ENCODE measurements at places on chromosomes 3 and 15.

DNA sequence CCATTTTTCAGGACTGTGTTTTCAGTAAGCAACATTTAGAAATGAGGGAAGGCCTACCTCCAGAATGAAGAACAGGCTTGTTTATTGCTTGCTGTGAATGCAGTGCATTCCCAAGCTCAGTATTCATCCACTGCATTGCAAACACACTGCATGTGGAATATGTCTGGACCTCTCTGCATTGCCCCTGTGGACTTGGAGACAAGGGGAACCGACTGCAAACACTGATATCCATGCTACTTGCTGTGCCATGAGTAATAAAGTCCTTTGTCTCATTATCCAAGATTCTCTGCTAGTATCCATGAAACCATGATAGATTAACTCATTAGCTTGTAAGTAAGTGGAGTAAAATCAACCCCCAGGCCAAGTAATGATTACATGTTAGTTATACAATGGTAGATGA, 301.2 kb upstream of the NR2E3 start:
- DNase-seq, result no peak

DNA sequence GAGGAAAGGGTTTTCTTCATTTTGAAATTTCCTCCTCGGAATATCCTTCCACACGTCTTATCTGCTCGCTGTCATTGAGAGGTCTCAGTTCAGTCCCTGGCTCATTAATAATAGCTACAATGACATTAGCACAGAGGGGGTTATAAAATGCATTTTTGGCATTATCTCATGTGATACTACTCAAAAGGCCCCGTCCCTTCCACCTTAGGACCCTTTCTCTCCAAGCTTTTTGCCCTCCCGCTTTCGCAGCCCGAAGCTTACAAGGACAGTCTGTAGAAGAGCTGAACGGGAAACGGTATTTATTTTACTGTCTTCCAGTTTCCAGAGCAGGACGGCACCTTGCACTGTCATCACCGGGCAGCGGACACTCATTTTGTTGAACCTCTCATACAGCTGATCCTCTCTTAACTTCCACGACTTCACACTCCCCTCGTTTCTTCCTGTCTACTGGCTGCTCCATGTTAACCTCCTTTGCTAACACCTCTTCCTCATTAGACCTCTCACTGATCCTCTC, 5.6 kb upstream of the PLEKHO2 start:
- no peak for DNase-seq

DNA sequence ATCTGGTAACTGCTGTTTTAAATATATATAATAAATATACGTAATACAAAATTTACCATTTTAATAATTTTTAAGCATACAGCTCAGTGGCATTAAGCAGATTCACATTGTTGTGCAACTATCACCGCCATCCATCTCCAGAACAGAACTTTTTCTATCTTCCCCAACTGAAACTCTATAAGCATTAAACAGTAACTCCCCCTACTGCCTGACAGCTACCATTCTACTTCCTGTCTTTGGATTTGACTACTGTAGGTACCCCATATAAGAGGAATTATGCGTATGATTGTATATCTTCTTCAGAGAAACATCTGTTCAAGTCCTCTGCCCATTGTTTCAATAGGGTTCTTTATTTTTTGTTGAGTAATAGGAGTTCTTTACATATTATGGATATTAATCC, 36.8 kb downstream of the EID1 start:
- no peak for DNase-seq

DNA sequence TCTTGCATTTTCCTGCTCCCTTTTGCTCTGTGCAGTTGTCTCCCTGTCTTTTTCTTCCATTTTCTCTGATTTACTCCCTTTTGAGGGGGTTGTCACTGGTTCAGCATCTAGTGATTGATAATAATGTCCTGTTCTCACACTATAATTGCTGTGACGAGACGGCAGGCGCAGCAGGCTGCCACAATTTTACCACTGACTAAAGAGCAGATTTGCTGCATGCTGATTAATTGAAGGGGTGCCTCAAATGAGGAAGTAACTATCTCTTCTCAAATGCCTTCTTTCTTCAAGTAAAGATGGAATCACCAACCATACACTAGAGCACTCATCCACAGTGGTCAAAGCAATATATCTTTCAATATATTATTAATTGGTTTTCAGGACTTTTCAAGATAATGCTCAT, 219.3 kb downstream of the CBLB start:
- no peak for DNase-seq

GRCh38 chr3:132879656-132880055, 157.4 kb upstream of the NPHP3 start:
- no peak for DNase-seq

- no peak for DNase-seq
These were observed 575 bp upstream of the PCYT1A start for GRCh38 chr3:196288141-196288460.

GRCh38 chr3:86951322-86951721, 39.6 kb downstream of the VGLL3 start:
- DNase-seq, result no peak

DNA sequence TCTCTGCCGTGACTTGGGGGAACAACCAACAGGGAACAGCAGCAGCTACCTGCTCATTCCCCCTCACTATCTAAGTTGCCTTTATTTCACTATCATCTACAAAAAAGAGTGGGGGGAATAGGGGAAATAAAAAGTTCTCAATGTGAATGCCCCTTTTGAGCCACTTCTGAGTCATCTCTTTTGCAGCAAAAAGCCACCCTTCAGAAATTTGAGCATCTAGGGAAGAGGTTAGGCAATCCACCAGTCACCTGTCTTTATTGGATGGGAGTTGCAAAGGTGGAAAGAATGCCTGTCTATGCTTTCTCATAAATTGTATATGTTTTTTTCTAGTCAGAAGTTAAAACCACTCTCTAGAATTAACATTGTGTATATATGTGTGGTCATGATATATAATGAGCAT, 41.1 kb downstream of the GPD1L start:
- no peak for DNase-seq

GRCh38 chr3:153617463-153617862, 455.4 kb downstream of the RAP2B start:
- DNase-seq, result no peak

- peak; percentile 76 for DNase-seq
These were observed 73.0 kb downstream of the ATP10A start for GRCh38 chr15:25790000-25790660.

DNA sequence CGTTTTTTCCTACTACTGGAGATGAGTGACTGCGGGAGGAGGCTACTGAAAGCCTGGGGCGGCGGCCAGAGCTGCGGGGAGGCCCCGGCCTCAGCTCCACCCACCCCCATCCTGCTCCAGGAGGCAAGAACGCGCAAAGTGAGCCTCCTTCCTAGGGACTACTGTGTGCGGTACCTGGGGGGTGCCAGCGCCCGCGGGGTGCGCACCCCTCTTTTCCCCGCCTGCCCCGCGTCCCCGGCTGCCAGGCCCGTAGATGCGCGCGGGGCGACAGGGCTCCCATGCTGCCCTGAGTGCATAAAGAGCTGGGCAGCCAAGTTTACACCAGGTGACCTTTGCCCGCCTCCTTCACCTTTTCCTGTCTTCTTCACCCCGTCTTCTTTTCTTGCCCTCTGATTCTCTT, 2.5 kb upstream of the USF3 start:
- DNase-seq, result peak; percentile 23

DNA sequence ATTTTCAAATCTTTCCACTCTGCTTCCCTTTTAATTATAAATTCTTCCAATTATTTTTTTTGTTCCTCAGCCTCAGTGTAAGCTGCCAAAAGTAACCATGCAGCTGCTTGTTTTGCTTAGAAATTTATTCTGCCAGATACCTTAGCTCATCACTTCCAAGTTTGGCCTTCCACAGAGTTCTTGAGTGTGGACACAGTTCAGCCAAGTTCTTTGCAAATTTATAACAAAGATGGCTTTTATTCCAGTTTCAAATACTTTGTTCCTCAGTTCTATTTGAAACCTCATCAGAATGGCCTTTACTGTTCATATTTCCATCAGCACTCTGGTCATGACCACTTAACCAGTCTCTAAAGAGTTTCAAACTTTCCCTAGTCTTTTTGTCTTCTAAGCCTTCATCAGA, 10.3 kb downstream of the RTP1 start:
- DNase-seq, result no peak

DNA sequence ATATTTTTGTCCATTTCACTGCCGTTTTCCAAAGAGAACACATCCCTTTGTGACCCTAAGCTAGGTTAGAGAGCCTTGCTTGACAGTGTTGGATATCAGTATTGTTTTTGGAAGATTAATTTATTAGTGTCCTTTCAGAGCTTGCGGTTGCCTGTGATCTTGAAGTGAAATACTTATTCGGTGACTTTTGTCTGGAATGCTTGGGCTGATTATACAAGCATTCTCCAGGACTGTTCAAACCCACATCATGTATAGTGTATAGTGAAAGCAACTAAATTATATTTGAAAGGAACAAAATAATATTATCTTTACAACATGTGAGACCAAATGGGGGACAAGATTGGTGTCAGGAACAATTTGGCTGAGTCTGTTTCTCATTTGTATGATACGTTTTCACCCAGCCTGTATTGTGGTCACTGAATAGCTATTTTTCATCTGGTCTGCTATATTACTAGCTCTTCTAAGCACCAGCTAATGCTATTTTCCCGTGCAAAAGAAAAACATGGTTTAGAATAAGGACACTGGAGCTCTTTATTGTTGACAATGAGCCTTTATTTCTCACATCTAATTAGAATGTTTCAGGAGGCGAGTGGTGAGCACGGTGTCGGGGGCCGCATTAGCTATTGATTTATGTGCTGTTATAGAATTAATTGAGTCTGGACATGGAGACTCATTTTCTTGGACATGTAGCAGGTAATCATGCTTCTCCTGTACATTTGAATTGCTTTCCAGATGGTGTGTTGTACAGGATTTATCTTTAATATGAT, 158.1 kb downstream of the APBA2 start:
- no peak for DNase-seq

- DNase-seq, result no peak
These were observed 145.6 kb upstream of the ABI3BP start for GRCh38 chr3:101138817-101139216.

DNA sequence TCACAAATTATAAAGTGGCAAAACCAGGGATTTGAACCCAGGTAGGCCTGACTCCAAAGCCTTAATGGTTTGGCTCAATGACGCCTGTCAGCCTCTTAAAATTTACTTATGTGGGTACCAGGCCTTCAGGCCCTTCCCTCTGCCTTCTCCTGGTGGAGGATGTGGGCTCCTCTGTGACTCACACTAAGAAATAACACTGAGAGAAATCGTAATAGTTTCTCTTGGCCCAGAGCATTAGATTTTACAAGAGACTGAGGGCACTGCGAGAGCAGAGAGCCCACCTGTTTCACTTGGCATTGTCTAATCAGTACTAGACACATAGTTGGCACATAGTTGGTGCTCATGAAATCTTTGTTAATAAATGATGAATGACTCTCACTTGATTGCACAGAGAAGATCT, 505.2 kb downstream of the SHQ1 start:
- peak; percentile 72 for DNase-seq

DNA sequence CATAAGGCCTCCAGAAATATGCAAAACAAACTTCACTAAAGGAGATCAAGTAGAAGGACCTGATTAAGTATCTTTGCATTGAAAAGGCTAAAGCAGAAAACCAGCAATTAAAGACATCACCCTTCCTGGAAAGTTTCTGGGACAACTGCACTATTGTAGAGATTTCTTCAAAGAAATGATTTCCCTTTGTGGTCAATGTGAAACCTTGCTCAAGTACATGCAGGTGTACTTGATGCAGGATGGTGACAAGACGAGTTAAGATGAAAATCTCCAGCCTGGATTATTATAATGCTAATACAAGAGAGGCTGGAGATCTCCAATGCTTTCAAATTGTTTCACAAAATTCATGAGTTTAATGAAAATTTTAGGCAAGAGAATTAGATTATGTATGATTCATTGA, 208.4 kb downstream of the TIGIT start:
- DNase-seq, result no peak

DNA sequence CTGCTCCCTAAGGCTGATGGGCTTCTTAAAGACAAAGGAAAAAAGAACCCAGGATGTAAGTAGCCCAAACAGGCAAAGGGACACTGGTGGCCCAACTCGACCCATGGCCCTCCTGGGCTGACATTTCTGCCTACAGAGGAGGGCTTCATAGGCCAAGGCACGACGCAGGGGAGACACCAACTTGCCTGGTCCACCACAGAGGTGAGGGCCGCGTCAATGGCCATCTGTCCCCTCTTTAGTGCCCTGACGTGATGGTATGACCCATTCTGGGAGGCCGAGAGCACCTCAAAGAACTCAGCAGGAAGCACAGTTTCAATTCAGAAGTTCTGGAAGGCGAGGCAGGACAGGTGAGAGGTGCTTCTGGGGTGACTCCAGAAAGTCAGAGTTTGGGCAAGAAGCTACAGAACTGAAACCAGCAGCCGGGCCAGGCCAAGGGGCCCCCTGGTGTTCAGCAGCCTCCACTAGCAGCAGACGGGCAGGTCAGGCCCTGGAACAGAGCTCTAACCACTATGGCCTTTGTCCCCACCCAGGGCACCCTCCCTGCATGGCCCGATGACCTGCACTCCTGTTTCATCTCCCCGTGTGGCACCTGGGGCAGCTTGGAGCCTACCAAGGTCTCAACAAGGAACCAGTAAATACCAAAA, 45.1 kb downstream of the HMCES start:
- no peak for DNase-seq
